ENCODE measurements at places on chromosomes 3 and 15.

DNA sequence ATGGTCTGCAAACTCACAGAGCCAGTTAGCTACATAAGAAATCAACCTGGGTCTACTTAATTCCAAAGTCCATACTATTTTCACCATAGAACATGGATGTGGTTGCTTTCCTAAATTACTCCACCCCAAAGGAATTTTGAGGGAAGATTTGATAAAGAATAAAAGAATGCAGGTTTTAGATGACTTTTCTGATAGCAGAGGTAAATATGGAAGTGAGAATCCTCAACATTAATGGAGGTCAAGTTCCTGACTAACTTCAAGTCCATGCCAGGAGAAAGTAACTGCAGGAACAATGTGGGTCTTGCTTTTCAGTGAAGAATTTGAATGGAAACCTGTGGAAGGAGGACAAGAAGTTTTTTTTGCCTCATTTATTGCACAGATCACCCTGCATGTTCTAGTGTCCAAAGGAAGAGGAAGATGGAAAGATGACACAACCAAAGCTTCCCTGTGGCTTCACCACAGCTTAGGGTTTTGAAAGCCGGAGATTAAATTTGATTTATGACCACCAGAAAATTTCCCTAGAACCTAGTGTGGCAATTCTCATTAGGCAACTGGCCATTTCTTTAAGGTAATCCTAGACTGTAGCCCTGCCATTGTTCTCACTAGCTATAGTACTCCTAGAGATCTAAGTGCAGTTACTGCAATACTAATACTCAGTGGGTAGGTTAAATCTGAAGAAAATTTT is 429.7 kb downstream of the RAP2B start:
- no peak for DNase-seq

- DNase-seq: no peak
Observed at GRCh38 chr3:4547799-4548198, 54.7 kb downstream of the ITPR1 start.

GRCh38 chr15:53841651-53842050 is 82.2 kb upstream of the WDR72 start:
- no peak for DNase-seq

DNA sequence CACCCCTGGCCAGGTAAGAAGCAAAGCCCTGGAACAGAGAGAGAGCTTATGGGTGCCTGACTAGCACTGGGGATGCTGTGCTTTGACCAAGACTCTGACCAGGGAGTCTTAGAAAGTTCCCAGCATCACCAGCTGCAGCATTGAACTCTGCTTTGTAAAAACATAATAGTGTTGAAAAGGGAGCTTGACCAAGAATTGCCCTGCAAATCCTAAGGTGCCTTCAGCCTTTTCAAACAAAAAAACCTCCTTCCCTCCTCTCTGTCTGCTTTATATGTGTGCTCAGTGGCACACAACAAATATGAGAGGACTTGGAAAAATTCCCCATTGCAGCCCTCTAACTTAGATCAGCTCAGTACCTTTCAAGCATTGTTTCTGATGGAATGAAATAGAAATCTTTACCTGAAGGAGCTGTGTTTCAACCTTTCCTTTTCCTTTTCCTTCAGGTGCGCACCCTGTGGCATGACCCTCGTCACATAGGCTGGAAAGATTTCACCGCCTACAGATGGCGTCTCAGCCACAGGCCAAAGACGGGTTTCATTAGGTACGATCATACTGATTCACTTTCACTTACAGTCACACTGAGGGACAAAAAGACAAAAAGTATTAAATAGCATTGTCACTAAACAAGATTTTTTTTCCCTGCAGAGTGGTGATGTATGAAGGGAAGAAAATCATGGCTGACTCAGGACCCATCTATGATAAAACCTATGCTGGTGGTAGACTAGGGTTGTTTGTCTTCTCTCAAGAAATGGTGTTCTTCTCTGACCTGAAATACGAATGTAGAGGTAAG is 13.0 kb downstream of the THBS1 start:
- DNase-seq: no peak

GRCh38 chr3:128382221-128382807 is 84.4 kb downstream of the DNAJB8 start:
- DNase-seq: no peak

- no peak for DNase-seq
Observed at GRCh38 chr15:101020945-101021344, 101.8 kb downstream of the LRRK1 start.

- no peak for DNase-seq
Observed at GRCh38 chr15:32888221-32888761, 170.5 kb downstream of the GREM1 start.

DNA sequence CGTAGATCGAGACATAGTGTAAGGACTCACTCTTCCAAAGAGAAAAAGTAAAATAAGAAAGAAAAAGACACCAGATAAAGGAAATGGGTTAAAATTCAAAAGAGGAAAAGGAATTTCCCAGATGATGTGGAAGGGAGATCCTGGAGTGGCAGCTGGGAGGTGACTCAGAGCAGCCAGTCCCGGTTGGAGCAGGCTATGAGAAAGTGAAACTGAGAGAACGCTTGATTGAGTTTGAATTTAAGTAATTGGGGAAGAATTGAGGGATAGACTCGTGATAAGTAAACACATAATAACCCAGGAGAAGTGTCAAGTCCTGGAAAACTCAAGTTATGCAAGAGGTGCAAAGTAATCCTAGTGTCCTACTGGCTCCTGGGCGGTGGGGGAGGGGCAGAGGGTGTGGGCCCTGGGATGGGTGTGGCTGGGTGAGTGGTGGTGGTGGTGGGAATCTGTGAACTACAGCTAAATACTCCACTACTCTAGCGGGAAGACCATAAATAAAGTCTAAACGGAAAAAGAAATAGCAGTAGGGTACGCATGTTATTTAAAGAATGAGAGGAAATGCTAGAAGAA is 1.2 kb downstream of the PRR20G start:
- no peak for DNase-seq

DNA sequence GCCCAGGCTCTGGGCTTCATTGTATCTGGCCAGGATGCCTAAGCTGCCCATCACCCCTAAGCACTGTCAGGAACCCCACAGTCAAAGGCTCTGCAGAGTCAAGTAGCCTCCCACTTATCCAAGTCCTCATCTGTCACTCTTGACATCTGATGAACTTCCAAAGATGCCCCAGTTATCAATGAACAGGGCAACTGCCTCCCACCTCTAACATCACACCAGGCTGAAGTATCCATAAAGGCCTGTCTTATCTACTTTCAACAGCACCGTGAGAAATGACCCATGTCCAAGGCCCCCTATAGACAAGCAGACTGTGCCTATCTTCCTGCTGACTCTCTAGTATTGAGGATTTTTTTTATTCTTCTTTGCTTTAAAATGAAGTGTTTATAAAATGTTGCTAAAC is 56.4 kb downstream of the TRIM69 start:
- DNase-seq: no peak

GRCh38 chr3:195794708-195795107 is 17.0 kb downstream of the MUC4 start:
- no peak for DNase-seq

All from stimulated activated CD8-positive, alpha-beta memory T cell treated with anti-CD3 and anti-CD28 coated beads, Interleukin-4, amount 100 ng/mL, for 1 hour (primary cell).